ENCODE measurements at places on chromosomes 3 and 15. TPM values are rescaled to one million over a fixed set of nuclear protein-coding genes. Genes with fewer than 3 reads are reported as not detected.

The BTLA gene
- polyA plus RNA-seq = 133 TPM

The MORC1 gene
- not detected for polyA plus RNA-seq

The DLL4 gene
- polyA plus RNA-seq = not detected

The ACKR4 gene
- not detected for polyA plus RNA-seq

The SLC28A2 gene
- polyA plus RNA-seq = not detected

The CCDC9B gene
- not detected for polyA plus RNA-seq

The ADAMTS17 gene
- polyA plus RNA-seq = not detected

The PTX3 gene
- not detected for polyA plus RNA-seq

The GPR15 gene
- not detected for polyA plus RNA-seq

The IL20RB gene
- not detected for polyA plus RNA-seq

The IGSF10 gene
- not detected for polyA plus RNA-seq

Measured in naive B cell (primary cell).